ENCODE measurements at places on chromosomes 11 and 22.

- DNase-seq = no peak
Measured at GRCh38 chr11:128527046-128527445, 60.3 kb downstream of the ETS1 start.

DNA sequence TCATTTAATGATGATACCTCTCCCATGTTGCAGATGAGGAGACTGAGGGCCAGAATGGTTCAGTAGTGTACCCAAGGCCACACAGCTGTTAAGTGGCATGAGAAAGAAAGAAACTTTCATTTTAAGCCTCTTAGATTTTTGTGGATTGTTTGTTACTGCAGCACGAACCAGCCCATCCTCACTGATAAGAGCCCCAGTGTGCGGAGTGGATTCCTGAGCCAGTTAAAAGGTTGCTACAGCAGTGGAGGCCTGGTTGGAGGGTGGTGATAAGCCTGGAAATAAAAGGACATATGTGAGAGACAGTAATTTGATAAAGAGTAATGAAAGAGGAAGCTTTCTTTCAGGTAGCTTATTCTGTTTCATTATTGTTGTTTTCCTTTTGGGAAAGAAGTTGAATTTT lies 89.0 kb downstream of the ATXN10 start:
- DNase-seq = no peak

GRCh38 chr11:66881451-66881835 lies 24.6 kb downstream of the LRFN4 start:
- DNase-seq = no peak

GRCh38 chr11:91470656-91471055 lies 754.0 kb upstream of the FAT3 start:
- no peak for DNase-seq

DNA sequence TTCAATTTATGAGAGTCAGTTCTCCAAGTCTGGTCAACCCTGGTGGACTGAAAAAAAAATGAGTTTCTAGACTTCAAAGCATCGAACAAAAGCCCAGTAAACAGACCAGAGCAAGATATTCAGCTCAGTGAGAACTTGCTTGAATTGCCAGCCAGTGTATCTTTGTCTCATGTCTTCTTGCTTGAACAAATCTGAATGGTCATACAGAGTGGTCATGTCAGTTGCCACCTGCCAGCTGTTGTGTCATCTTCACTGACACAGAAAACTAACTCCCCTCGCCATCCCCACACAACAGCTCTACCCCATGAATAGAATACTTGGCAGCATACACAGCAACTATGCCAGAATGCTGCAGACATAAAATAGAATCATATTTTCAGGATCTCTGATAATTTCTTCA lies 27.5 kb upstream of the CALCB start:
- DNase-seq = no peak

DNA sequence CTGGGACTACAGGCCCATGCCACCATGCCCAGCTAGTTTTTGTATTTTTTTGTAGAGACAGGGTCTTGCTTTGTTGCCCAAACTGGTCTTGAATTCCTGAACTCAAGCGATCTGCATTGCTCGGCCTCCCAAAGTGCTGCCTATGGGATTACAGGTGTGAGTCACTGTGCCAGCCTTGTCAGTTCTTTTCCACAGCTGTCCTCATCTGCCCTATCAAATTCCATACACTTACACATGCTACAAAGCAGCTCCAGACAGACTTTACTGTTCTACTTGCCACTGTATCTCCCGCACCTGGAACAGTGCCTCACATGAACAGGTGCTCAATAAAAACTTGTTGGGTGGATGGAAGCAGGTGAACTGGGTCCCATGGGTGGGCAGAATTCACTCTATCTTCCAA lies 8.2 kb downstream of the STX5 start:
- no peak for DNase-seq

GRCh38 chr11:17036666-17037658 lies 22.7 kb upstream of the PLEKHA7 start:
- no peak for DNase-seq

DNA sequence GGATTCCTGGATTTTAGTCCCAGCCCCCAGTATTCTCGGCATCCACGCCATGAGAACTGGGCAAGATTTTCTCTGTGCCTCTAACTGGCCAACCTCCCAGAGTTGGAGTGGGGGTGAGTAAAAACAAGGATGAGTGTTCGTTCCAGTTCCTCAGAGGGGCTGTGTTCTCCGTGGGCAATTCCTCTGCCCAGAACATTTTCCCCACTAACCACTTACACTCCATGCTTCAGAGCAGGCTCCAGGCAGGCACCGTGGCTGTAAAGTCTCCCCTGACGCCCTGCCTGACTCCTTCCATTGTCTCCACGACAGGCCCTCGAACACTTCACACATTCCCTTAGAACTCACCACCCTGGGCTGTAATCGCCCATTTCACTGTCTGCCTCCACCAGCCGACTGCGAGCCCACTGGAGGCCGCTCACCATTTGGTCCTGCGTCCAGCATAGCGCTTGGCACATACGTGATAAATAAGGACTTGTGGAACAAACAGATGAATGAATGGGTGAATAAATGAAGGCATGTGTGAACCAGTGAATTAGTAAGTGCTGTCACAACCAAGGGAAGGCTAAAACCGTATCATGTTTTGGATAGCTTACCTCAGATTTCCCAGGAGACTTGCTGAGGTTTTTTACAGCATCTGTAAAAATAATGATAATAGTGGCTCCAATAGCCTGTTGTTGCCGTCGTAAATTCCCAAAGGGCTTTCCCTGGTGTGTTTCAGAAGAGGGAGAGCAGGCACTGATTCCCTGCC lies 6.1 kb downstream of the APLNR start:
- DNase-seq = no peak

DNA sequence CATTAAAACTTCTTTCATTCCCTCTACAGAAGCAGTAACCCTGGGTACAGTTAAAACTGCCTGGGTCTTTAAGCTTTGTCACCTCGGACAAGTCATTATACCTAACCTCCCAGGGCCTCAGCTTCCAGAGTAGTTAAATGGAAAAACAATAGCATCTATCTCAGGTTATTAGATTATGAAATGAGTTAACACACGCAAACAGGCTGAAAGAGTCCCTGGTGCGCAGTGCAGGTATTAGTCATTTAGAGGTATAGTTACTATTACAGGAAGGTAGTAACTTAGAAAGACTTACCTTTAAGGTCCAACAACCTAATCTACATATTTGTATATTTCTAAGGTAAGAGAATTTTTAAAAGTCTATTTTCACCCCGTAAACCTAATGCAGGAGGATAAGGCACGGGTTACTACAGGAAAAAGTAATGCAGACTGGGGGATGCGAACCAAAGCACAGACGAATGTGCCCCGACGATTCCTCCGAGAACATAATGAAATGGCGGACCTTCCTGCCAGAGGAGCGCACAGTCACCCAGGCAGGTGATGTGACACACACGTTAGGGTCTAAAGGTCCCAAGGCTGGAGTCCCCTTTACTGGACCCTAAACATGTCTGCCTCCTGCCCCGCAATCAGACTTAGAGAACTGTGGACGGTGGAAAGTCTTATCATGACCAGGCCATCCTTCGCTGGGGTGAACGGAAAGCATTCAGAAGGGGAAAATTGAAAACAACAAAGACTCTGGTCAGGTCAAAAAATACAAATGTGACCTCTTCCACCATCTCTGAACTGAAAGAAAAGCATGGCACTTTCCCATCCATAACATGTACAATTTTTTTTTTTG lies 1.3 kb downstream of the NAP1L4 start:
- no peak for DNase-seq

DNA sequence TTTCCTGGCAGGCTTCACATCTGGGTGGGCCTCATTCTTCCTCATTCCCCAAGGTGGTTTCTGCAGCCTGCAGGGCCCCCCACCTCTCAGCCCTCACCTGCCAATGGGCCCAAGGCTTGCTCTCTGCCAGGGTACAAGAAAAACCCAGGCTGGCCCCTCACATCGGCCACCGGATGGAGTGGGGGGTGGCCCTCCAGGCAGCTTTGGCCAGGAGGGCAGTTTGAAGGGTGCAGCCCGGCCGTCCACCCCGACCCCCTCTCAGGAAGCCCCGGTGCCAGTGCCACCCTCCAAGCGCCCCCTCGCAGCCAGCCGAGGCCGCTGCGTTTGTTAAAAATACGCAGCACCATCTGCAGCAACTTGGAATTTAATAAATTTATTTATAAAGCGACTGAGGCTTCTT lies 196.7 kb downstream of the CTTN start:
- DNase-seq = no peak
